NCI-H2227 treated with DMSO at 0.1 percent for 48 hours (cell line): ENCODE measurements at places on chromosomes 3 and 15.

GRCh38 chr3:187999821-188000220 is 154.1 kb upstream of the LPP start:
- DNase-seq: no peak

DNA sequence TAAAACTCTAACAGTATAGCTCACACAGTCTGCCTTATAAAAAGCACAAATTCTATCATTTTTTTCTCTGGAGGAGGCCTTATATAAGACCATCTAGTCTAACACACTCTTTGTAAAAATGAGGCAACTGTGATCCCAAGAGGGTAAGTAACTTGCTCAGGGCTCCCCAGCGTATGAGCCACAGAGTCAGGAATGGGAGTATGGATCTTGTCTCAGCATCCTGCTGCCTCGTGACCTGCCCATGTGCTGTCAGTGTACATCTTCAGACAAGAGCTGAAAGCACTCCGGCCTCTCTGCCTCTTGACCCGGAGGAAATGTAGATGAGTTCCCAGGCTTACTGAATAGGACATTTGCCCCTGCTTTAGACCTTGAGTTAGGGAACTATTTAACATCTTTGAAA is 28.4 kb upstream of the MEF2A start:
- DNase-seq: no peak

- no peak for DNase-seq
Observed at GRCh38 chr3:114608293-114608692, 314.5 kb downstream of the TIGIT start.

GRCh38 chr3:24496529-24497482 is 2.2 kb upstream of the THRB start:
- DNase-seq: no peak

- DNase-seq: no peak
Observed at GRCh38 chr3:181855825-181856224, 144.1 kb downstream of the SOX2 start.

- DNase-seq: no peak
Observed at GRCh38 chr15:91508633-91509032, 344.9 kb upstream of the SLCO3A1 start.

DNA sequence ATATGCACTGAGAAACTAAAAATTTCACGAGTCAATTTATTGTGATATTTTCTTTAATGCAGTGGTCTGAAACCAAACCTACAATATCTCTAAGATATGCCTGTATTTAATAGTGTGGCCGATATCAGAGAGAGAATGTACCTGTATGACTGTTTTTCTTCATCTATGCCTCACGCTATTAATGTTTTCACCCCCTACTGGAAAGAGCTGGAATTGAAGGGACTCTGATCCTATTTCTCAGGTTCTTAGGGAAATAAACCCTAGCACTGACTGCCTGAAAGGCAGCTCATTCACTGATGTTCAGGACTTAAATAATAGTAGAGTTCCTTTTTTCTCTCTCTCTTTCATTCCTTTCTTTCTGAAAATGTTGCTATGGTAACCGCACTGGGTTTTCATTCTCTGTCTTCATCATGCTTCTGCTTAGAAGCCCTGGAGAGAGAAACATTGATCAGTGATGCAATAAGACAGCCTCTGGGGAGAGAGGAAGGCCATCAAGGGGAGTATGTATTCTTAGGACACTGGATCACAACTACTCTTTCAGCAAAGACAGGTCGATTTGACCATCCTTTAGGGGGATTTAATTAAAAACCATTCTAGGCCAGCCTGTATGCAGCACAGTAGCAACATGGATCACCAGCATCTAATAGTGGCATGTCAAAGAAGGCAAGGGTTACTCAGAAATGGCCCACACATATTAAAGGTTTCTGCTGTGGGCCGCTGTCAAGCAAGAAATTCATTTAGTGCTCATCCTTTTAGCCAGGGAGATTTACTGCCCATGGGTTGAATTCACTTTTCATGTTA is 1135.7 kb downstream of the IGSF11 start:
- DNase-seq: no peak

GRCh38 chr15:93985925-93986324 is 245.4 kb upstream of the MCTP2 start:
- no peak for DNase-seq

DNA sequence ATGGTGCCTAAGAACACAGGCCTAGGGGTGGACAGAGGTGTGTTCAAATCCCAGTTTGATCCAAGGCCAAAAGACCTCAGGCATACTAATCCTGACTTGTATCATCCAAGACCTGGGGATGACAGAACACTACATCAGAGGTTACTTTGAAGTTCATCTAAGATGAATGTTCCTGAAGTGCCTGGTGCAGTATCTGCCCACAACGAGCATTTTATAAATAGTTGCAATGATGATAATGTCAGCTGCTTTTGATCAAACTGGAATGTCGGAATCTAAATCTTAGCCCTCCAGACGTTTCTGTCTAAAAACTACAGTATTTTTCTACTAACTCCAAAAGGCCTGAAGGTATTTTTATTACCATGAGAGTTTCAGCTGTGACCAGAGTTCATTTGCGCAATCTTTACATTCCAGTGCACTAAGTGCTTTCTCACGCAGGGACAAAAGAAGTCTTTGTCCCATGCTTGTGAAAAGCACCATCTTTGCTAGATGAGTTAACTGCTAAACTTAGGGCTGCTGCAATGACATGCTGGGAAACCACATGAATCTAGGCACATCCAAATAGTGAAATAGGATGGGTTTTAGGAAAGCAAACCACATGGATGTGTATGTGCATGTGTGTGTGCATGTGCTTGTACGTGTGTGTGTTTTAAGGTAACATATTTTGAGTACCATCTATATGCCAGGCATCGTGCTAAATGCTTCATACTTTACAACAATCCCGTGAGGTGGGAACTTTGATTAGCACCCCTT is 18.1 kb downstream of the ANXA2 start:
- DNase-seq: no peak

DNA sequence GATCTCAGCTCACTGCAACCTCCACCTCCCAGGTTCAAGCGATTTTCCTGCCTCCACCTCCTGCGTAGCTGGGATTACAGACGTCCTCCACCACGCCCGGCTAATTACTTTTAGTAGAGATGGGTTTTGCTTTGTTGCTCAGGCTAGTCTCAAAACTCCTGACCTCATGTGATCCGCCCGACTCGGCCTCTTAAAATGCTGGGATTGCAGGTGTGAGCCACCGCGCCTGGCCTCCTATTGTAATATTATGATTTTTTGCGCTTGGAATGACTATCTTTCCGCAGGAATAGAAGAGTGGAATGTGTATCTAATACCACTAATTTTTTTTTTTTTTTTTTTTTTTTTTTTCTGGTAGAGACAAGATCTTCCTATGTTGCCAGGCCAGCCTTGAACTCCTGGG is 1.8 kb downstream of the ARL8B start:
- no peak for DNase-seq

GRCh38 chr3:33385423-33385822 is 54.8 kb downstream of the UBP1 start:
- DNase-seq: no peak

DNA sequence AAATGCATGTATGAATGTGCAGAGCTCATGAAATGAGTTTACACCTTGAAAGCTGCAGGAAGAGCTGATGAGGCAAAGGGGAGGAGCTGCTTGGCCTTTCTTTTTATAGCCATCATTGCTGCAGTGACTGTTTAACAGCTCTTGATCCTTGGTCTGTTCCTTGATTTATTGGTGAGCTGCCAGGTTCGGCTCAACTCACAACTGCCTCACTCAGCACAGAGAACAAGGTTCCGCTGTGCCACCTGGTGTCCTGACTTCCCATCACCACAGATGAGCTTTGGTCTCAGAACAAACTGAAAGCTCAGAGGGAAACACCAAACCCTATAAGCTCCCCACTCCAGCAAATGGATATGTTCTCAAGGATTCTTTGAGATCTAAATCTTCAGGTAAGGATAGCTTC is 626.1 kb downstream of the MAGI1 start:
- DNase-seq: peak; percentile 21

GRCh38 chr3:134601539-134602439 is 49.0 kb downstream of the KY start:
- DNase-seq: peak; percentile 44

DNA sequence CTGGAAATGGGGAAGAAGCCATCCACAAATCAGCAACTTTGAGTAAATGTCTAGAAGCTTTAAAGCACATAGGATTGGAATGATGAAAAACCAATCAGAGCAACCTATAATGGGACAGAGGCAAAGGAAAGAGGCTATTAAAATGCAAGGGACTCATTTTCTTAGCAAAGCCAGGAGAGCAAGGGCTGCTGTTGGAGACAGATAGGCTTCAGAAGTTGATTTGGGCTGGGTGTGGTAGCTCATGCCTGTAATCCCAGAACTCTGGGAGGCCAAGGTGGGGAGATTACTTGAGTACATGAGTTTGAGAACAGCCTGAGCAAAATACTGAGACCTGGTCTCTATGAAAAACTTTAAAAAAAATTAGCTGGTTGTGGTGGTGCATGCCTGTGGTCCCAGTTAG is 16.1 kb downstream of the ERICH6 start:
- DNase-seq: no peak

GRCh38 chr3:183430325-183430957 is 2.0 kb upstream of the MCF2L2 start:
- no peak for DNase-seq

DNA sequence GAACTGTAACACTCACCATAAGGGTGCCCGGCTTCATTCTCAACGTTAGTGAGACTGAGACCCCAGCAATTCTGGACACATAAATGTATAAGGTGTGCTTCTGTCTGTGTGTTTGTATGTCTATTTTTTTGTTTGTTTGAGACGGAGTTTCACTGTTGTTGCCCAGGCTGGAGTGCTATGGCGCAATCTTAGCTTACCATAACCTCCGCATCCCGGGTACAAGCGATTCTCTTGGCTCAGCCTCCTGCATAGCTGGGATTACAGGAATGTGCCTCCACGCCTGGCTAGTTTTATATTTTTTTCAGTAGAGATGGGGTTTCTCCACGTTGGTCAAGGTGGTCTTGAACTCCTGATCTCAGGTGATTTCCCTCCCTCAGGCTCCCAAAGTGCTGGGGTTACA is 43.3 kb upstream of the C2CD4B start:
- no peak for DNase-seq
